ENCODE measurements at places on chromosomes 4 and X.

DNA sequence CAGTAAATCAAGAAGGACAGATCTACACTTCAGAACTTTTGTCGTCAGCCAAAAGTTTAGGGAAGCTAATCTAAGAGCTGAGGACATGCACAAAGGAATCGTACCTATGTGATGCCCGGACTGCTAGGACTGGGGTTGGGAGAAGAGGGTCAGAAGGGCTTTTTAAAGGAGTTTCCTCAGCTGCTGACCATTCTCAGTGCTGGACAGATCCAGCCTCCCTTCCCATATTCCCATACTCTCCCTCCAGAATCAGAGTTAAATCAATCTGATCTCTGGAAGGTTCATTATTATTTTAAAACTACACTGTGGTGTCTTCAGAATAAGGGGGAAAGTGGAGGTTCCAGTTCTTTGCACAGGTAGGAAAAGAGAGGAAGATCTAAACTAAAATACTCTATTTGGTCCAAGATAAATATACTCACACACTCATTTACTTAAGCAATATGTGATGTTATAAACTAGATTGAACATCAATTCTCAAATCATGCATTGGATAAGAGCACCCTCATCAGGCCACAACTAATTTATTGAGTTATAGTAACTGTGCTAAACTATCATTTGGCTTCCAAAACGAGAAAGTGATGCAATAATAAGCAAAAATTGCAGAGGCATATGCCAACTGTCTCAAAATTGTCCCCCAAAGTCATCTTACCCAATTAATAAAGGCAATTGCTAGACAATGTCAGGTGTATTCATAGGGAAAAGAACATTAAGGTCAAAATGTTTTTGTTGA, 124.7 kb downstream of the HNRNPD start:
- DNase-seq: no peak

DNA sequence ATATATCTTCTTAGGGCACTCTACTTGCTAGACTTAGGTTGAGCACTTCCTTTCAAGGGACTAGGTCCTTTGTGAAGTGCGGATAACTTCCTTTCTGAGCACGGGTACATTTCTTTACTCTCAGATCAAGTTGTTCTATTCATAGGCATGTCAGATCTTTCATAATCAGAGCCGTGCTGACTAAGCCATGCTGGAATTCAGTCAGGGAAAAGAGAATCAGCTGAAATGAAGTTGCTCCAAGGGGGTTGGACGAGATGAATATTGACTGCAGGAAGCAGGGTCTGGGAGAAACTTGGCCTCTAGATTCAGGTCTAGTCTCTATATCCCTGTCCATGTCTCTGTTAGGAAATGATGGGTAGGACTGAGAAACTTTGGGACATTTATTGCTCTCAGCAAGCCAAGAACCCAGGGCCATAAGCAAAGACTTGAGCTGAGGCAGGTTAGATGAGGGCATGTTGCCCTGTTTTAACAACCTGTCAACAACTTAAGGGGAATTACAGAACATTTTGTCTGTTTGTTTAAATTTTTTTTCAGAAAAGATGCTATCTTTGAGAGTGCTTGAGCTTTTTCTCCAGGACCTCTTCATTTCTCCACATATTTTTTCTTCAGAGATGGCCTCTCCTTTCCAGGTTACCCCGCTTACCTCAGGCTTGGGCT, 28.3 kb downstream of the AREG start:
- DNase-seq: no peak

DNA sequence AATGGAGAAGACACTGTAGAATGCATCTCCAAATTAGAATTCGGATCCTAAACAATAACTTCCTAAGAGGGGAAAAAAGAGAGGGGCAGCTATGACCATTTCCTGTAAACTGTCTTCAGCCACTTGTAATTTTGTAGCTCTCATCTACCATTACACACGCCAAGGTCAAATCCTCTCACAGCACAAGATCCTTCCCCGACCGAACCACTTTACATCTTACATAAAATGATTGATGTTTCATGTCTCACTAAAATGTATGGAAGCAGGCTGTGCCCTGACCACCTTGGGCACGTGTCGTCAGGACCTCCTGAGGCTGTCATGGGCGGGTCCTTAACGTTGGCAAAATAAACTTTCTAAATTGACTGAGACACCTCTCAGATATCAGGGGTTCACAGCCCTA, 24.1 kb upstream of the PBDC1 start:
- no peak for DNase-seq

DNA sequence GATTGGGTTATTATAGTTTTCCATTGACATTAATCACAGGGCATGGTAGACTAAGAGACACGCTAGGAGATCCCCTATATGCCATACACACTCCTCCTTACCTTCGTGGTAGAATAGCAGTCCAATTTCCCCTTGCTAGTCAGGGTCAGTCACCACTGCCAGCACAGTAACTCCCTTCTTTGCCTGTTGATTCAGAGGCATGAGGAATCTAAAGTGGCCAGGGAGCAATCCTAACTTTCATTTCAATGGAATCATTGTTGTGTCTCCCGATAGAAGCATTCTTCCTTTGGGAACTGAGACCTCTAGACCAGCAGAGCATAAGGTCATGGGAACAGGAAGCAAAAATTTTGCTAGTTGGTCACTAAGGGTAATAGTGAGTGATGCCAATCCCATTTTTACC, 51.1 kb downstream of the COL25A1 start:
- no peak for DNase-seq

DNA sequence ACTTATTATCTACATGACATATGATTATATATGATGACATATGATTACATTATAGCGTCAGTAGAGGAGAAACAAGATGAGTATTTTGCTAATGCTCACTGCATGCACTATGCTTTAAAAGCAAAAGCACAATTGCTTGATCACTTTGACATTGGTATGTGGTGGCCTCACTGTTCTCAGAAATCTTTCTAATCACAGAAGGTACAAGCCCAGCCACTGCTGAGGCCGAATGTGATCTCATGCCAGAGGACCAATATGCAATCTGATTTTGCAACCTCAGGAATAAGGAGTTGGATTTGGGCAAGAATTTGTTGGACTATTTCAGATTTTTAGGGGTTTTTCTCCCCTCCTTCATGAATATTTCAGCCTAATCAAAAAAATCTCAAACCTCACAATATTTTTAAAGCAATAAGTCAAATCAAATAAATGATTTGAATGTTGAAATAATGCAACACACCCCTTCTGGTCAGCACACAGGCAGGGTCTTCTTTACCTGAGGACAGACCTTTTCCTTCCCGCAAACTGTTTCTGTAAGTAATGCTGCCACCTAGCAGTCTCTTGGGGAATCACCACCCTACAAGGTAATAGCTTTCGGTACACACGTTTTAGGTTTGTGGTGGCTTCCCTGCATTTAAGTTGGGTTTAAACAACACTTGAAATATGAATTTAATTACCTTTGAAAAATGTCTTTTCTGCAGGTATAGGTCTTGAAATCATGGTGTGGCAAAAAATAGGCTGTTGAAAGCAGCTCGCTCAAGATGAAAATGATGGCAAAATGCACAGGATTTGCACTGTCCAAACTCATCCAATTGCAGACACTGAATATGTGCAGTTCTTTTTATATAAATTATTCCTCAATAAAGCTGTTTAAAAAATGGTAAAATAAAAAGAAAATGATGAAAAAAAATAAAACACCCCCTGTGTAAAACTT, 4.8 kb upstream of the CXCL13 start:
- peak; percentile 17 for DNase-seq

- DNase-seq: no peak
Observed at GRCh38 chr4:74385386-74385785, 20.4 kb downstream of the EREG start.

- DNase-seq: no peak
Observed at GRCh38 chrX:13664020-13664419, 11.1 kb downstream of the TCEANC start.

DNA sequence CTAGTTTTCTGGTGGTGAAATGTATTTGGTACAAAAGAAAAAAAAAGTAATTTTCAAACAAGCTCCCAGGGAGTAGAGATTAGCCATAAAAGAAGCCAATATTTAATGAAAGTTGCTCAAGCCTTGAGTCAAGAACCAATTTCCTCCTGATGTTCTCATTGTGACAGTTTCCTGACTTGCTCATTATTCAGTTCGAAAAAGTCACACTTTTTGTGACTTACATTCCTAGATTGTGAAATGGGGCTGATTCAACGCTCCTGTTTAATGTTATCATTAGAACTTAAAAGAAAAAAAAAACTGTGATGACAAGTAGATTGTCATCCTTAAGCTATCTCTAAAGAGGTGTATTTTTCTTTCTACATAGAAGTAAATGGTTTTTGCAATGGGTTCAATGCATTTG, 122.6 kb upstream of the BMPR1B start:
- DNase-seq: no peak

GRCh38 chrX:153299855-153300254, 21.7 kb downstream of the PNMA6F start:
- no peak for DNase-seq

DNA sequence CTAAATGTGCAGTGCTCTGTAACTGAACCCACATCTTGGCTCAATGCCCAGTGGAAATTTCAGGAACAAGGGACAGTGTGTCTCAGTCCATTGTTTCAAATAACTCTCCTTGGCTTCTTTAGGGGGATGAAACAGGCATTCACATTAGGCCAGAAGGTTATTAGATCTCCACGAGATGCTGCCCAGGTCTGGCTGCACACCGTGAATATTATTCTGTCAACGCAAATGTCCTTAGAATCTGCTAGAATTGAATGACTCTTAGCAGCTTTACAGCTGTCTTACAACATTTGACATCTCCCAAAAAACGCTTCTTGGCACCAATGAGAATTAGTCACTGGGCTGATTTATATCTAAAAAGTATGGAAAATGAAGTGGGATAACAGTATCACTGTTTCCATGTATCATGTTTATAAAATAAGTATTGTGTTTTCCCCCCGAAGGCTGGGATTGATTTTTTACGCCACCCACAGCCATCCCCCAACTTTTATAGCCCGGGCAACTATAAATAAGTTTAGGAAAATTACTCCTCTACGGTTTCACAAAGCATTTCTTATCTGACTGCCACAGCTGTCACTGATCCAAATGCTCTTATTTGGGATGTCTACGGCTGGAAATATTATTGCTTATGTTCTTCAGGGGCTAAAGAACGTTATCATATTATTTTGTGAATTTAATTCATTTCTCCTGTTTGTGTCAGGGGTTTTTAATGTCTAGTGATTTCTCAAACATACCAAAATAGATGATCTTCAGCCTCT, 559.7 kb upstream of the FAT1 start:
- no peak for DNase-seq

DNA sequence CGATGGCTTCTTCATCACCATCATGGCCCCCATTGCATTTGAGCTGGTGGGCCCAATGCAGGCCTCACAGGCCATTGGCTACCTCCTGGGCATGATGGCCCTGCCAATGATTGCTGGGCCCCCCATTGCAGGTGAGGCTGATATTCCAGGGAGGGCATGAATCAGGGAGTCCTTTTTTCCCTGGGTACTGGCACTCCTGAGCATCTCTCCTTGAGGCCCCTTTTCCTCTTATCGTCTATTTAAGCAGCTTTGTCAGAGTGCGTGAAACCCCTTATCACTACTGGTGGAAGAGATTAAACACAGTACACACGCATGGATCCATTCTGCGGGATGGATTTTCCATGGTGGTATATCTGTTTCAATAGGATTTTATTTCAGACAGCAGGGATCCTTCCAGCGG, 85.1 kb downstream of the RLIM start:
- no peak for DNase-seq

GRCh38 chrX:9221781-9222180, 187.9 kb upstream of the FAM9B start:
- no peak for DNase-seq

- DNase-seq: no peak
Observed at GRCh38 chr4:155604718-155605626, 61.7 kb upstream of the GUCY1A1 start.

GRCh38 chr4:101205916-101206315, 141.4 kb downstream of the PPP3CA start:
- DNase-seq: no peak

- DNase-seq: no peak
Observed at GRCh38 chr4:37693450-37694190, 7.4 kb upstream of the RELL1 start.

DNA sequence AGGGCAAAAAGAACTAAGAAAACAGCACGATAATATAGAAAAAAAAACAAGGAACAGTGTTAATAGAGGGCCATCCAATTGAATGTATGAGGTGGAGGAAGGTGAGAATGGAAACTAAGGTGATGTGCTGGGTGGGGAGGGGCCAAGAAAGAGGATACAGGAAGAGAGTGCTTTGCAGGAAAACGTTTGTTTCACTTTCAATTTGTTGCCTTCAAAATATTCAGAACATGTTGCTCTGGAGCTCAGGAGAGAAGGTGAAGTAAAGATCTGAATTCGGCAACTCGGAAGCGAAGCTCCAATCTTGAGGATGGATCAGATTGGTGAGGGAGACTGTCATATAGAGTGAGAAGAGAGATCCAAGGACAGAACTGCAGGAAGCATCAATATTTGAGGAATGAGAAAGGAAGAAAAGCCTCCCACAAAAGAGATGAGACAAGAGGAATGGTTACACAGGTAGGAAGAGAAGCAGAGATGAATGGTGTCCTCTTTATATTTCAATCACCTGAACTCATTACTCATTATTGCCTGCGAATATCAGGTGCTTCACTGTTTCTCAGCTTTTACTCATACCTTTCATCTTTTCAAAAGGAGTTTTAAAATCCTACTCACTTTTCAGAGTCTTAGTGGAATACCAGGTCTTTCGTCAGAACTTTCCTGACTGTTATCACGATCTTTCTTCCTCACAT, 14.7 kb upstream of the SEC24D start:
- DNase-seq: no peak

GRCh38 chr4:85783483-85783882, 308.5 kb downstream of the ARHGAP24 start:
- no peak for DNase-seq

DNA sequence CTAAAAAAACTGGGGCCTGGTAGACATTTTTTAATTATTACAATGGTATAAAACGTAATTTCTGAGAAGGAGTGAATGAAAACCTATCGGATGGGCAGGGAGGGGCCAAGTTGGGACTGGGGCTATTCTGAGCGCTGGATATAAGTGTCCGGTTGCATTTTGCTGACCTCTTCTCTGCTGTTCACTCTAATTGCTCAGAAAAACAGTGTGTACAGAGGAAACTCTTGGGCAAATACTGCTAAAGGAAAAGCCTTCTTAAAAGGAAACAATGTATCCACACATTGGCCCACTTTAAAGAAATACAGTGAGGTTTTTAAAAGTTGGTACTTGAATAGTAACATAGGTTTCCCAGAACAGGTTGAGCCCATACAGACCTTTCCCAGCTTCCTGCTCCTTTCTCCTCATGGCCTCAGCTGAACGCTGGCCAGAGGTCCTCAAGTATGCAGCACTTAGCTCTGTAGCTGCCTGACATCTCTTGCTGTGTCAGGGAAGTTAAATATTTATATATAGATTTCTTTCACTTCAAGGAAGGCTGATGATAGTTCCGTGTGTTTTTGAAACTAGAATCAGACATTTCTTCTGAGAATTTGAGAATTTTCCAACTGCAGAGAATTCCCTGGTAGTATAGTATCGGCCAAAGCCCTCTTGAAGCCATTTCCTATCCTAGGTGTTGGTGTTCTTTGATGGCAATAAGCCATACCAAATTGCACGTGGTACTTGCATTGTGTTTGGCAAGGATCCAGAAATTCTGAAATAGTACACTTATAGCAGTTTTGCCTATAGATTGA, 97.1 kb upstream of the SLC4A4 start:
- no peak for DNase-seq

Data from HuH-7.5 (cell line).